Keratinocyte (primary cell): ENCODE measurements at places on chromosomes 5 and 9. TPM values are rescaled to one million over a fixed set of nuclear protein-coding genes. Genes with fewer than 3 reads are reported as not detected.

The C9 gene
- polyA plus RNA-seq = 0.04 TPM in 1 of 3 replicates, not detected in the others

The RLN2 gene
- 0.41 to 0.98 TPM (median 0.68 TPM) in 3 replicates for polyA plus RNA-seq

The INSL6 gene
- polyA plus RNA-seq = not detected in 3 replicates

GRCh38 chr9:80792726-80793125 is 896.6 kb downstream of the TLE1 start:
- DNase-seq = no peak

- DNase-seq = no peak
Observed at GRCh38 chr9:34948451-34948850, 9.6 kb upstream of the PHF24 start.
